T-helper 1 cell treated with Interleukin-12 subunit alpha and Interleukin-12 subunit beta and Interleukin-4 antibody, amounts not matched to agents 30 ng/mL and 1 ng/mL, for 36 hours (primary cell): ENCODE measurements at places on chromosomes 5 and 9. TPM values are rescaled to one million over a fixed set of nuclear protein-coding genes. Genes with fewer than 3 reads are reported as not detected.

The ADAMTSL2 gene
- not detected in 2 replicates for total RNA-seq

The RMI1 gene
- 23.4 and 25.4 TPM in 2 replicates for total RNA-seq

The TEK gene
- not detected in 2 replicates for total RNA-seq

The ESM1 gene
- 0.27 and 0.44 TPM in 2 replicates for total RNA-seq

The CRHBP gene
- total RNA-seq = 0.56 TPM in 1 of 2 replicates, not detected in the other

The F2R gene
- total RNA-seq = 11.5 and 12.8 TPM in 2 replicates

The LHX3 gene
- total RNA-seq = not detected in 2 replicates

The TMEM232 gene
- 0.86 and 1.2 TPM in 2 replicates for total RNA-seq

The HRH2 gene
- 39.3 and 39.8 TPM in 2 replicates for total RNA-seq

The SHOC1 gene
- total RNA-seq = not detected in 2 replicates

The CDC23 gene
- 34.3 and 40.7 TPM in 2 replicates for total RNA-seq

The OXCT1 gene
- 50.7 and 55.0 TPM in 2 replicates for total RNA-seq

The PLGRKT gene
- 39.3 and 41.4 TPM in 2 replicates for total RNA-seq

The LPCAT1 gene
- 74.2 and 74.8 TPM in 2 replicates for total RNA-seq

The CAVIN4 gene
- total RNA-seq = 0.12 and 0.20 TPM in 2 replicates
